ENCODE measurements at places on chromosomes 3 and 15.

- no peak for DNase-seq
Measured at GRCh38 chr15:56758770-56759449, 25.6 kb upstream of the ZNF280D start.

DNA sequence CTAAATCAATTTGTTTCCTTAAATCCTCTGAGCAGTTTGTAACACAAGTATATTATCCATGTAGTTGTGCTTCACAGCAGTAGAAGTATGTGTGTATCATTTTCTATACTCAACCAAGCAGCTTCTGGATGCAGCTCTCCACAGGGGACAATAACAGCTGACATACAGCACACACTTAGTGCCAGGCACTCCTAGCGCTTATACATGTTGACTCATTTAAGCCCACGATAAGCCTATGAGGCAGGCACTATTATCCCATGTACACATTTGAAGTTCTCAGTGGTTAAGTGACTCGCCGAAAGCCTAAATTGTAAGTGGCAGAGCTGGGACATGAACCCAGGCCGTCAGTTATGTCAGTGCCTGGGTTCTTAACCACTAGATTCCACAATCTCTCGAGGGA lies 20.3 kb upstream of the LPP start:
- no peak for DNase-seq

DNA sequence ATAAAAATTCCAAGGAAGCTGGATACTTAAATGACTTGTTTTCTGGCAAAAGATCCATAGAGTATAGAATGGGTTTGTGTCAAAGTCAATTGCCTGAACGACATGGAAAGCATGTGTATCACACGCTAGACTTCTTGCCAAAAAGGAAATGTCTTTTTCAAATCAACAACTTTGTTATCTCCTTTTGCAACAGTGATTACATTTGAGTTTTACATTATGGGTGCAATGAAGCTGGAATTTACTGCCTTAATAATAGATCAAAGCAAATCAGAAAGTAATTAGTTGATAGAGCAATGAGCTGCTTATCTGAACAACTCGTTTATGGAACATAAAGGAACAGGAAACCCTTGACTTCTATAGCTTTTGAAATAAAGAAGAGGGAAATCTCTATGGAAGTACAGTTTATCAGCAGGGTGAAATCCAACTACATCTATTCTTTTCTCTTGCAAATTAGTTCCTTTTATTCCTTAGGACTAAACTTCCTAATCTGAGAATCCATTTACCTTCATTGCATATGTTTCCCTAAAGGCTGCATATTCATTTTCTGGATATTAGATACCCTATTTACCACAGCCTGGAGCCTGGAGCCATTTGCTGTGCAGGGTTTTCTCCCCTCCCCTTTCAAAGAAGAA lies 415.1 kb upstream of the NECTIN3 start:
- no peak for DNase-seq

- no peak for DNase-seq
Measured at GRCh38 chr3:13235079-13235478, 161.8 kb upstream of the IQSEC1 start.

GRCh38 chr15:98651036-98651481 lies 2.7 kb downstream of the IGF1R start:
- DNase-seq = peak; percentile 36

DNA sequence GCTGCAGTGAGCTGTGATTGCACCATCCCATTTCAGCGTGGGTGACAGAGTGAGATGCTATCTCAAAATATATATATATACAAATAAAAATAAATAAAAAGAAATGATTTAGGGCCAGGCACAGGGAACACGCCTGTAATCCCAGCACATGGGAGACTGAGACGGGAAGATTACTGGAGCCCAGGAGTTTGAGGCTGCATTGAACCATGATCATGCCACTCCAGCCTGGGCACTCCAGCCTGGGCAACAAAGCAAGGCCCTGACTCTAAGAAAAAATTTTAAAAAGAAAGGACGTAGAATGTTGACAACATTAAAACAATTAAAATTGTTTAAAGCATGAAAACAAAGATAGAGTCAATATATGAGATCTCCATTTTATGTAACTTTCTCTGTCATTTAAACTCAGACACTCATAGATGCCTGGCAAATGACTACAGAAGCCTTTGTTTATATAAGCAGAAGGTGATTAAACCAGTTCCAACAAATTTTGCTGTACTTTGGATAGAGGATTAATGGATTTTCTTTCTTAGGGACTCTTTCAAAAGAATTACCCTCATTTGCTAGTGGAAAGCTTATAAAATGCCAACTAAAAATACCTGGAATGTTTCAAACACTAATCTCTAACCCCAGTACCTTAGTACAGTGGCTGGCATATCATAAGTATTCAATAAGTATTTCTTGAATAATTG lies 10.7 kb upstream of the TRPM7 start:
- no peak for DNase-seq

DNA sequence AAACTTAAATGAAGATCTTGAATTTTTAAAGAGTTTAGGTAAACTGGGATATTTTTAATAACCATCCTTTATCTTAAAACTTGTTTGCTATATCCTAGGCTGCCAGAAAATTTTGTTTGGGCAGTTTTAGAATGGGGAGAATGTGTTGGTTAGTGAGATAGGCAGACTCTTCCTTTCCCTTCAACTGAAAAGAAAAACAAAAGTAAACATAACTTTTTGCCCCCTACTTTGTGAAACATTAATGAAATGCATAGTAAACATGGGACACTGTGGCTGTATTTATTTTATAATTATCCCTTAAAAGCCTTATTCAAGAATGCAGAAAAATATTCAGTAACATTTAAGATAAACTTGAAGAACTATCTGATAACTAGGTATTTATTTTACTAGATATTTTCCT lies 31.0 kb downstream of the SETD5 start:
- DNase-seq = no peak

All from CD4-positive, alpha-beta T cell treated with Interleukin-15 for 1 hour (primary cell).